ENCODE measurements at places on chromosomes 1 and 21.

- DNase-seq, result peak; percentile 76
Observed at GRCh38 chr1:221435504-221435904, 306.4 kb downstream of the DUSP10 start.

- DNase-seq, result no peak
Observed at GRCh38 chr1:238063454-238063853, 172.7 kb upstream of the ZP4 start.

- DNase-seq, result no peak
Observed at GRCh38 chr1:19973616-19974015, 5.8 kb downstream of the PLA2G2A start.

DNA sequence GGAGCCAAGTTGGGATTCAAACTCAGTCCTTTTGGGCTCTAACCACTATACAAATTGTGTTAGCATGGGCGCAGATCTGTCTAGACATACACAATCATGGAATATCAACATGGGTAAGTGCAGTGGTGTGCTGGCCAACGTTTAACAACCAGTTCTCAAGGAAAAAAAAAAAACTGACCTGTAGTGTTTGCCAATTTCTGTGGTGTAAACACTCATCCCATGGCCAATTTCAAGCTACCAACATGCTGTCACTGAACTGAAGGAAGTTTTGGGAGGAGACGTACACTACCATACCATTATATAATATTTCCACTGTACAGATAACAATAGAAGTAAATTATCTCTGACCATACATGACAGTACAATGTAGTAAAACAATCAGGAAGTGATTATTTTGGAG, 3.2 kb downstream of the TCEA3 start:
- no peak for DNase-seq

DNA sequence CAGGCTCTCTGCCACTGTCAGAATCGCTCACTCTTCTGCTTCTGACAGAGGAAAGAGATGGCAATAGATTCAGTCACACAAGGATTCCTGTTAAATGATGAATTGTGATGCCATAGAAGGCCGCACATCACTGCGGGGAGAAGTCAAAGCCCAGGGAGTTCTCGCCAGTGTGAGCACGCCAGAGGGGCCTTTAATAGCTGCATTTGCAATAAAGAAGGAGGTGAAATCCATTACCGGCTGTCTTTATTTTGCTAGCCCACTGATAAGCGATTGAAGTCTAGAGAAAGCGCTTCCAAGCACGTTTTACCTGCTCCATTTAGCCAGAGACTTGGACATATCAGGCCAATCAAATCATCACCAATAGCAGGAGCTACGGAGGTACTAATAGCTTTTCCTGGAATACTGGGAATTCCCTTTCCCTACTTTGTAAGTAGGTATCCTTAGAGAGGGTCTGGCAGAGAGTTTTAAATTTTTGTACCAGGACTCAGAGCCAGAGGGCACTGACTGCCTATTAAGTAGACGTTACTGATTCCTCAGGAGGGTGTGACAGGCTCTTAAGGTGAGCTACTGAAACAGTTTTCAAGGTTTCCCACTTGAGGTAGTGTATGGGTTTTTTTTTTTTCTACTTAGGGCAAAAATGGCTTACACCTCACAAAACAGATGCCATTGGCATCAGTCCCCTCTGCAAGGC, 10.2 kb upstream of the TARBP1 start:
- no peak for DNase-seq

GRCh38 chr21:45957981-45958600, 23.5 kb upstream of the COL6A1 start:
- no peak for DNase-seq

GRCh38 chr1:240008298-240008697, 83.4 kb upstream of the FMN2 start:
- no peak for DNase-seq

GRCh38 chr21:16378525-16378924, 648.7 kb downstream of the USP25 start:
- DNase-seq, result no peak

GRCh38 chr21:44724926-44725325, 13.6 kb upstream of the TSPEAR start:
- DNase-seq, result no peak

DNA sequence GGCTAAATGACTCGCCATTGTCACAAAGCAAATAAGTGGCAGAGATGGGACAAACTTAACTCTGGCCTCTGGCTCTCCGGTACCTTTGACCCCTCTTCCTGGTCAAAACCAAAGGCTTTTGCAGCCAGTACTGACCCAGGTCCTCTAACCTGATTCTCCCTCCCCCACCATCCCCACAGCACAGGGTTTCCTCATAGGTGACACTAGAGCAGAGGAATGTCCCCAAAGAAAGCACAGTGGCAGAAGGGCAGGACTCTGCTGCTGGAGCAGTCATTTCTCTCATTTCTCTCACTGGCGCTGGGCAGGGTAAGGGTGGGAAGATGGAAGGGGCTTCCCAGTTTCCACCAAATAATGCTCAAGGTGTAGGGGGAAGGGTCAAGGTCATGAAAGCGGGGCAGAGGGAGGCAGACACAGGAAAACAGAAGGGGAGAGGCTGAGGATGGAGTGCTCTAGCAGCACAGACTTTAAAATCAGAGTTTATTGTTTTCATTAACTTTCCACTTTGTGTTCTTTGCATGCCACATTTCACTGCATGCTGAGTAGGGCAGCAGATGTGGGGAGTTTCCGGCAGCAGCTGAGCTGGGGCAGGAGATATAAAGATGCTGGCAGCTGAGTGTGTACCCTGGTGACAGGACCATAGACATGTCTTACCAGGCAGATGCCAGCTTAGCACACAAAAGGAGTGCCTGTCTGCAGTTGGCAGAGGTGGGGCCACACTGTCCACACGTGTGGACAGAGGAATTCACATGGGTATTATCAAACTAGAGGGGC, 80.5 kb downstream of the FAM78B start:
- no peak for DNase-seq

GRCh38 chr21:17660862-17661261, 48.2 kb upstream of the BTG3 start:
- DNase-seq, result no peak

DNA sequence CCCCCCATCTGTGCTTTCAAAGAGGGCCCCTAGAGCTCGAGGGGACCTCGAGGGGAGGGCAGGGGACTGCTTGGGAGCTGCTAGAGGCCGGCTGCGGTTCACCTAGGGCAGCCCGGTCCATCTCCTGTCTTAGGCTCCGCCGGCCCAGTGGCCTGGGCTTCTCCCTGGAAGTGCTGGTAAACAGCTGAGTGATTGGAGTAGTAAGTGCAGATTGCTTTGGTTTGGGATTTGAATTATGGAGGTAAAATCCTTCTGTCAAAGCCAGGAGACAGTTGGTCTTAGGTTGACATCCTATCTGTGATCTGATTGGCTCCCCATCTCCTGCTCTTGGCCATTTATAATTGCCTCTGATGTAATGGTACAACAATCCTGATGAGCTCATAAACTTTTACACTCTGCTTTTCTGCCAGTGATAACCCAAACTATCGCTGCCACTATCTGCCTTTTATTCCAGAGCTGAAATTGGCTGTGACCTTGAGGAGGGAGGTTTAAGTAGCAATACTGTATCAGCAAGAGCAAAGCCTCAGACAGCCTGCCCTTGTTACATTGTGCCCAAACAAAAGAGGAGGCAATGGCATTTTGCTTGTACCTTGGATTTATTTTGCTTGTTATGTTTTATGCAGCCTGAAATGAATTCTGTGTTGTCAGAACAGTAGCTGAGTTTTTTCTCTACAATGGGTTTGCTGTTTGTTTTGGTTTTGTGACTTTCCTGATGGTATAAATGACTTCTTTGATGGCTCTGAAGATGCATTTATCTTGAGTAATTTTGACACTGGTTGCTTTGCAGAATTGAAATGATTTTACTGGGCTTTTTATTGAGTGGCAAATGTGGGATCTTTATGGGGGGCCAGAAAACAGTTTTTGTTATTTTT, 2.4 kb downstream of the ARID1A start:
- DNase-seq, result peak; percentile 95

GRCh38 chr1:85992791-85993190, 163.8 kb downstream of the COL24A1 start:
- peak; percentile 20 for DNase-seq

- no peak for DNase-seq
Observed at GRCh38 chr1:202074985-202075384, 47.7 kb upstream of the GPR37L1 start.

DNA sequence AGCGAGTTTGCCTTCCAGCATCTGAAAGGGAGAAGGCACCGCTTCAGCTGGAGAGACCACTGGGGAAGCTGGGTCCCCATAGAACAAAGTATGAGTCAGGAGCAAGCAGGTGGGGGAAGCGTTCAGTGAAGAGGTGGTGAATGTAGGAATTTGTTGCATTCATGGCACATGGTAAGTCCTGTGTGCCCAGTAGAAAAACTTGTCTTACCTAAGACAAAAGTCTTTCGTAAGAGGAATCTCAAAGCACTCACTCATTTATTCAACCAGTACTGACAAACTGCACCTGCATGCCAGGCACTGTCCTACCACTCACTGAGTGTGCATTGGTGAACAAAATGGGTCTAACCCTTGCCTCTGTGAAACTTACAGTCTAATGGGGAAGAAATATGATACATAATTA, 9.2 kb upstream of the ERRFI1 start:
- no peak for DNase-seq

- no peak for DNase-seq
Observed at GRCh38 chr1:81225789-81226602, 574.7 kb upstream of the ADGRL2 start.

GRCh38 chr21:35215870-35216269, 166.8 kb upstream of the RUNX1 start:
- no peak for DNase-seq

- peak; percentile 91 for DNase-seq
Observed at GRCh38 chr21:34986561-34987500, 62.3 kb downstream of the RUNX1 start.

DNA sequence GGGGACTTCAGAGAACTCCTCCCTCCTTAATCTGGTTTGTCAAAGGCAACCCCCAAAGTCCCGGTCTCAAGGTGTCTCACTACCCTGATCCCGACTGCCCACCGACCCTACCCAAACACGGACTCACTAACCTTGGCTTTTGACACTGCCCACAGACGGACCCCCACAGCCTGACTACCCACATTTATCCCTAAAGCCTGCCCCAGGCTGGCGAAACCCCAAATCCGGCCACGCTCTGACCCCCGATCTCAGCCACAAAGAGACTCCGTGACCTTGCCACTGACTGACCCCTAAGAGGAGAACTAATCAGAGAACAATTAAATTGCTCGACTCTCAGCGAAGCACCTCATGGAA, 5.2 kb downstream of the ID3 start:
- no peak for DNase-seq
